Activated CD4-positive, alpha-beta T cell treated with anti-CD3 and anti-CD28 coated beads, Interleukin-2, amount 10 ng/mL, durations not matched to agents 24 days and 14 days (primary cell): ENCODE measurements at places on chromosomes 6 and 20. TPM values are rescaled to one million over a fixed set of nuclear protein-coding genes. Genes with fewer than 3 reads are reported as not detected.

Gene SCUBE3
- 0.02 and 0.07 TPM in 2 replicates for total RNA-seq

Gene PPP1R16B
- 133 TPM in 2 replicates for total RNA-seq

- H3K27ac ChIP-seq: no peak overlapping the region
- H3K36me3 ChIP-seq: peaks cover 9% of the 10 kb centered on the region
- peaks cover 7% of the 10 kb centered on the region for H3K4me1 ChIP-seq
Observed at GRCh38 chr6:112085286-112086065, 1.8 kb downstream of the TUBE1 start.

- H3K27me3 ChIP-seq: no peaks in the 10 kb centered on the region
- H3K4me3 ChIP-seq: no peak overlapping the region
- DNase-seq: peak; percentile 63
- H3K4me1 ChIP-seq: peaks cover 6% of the 10 kb centered on the region
- H3K36me3 ChIP-seq: peaks cover 35% of the 10 kb centered on the region
- no peak overlapping the region for H3K27ac ChIP-seq
Observed at GRCh38 chr6:135451617-135452190, 45.8 kb downstream of the AHI1 start.

DNA sequence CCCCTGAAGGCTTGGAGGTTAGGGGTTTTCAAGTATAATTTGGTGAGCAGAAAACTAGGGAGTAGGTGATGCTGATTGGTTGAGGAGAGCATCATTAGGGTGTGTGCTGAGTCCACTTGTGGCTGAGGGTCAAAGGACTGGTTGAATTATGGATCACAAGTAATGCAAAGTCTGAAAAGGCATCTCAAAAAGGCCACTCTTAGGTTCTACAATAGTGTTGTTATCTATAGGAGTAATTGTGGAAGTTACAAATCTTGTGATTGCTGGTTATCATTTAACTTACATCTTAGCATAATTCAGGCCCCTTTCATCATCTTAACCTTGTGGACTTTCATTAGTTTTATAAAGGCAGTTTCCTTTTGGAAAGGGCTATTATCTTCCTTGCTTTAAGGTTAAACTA lies 60.8 kb downstream of the UBR2 start:
- no peak overlapping the region for H3K27ac ChIP-seq
- DNase-seq: no peak
- H3K4me1 ChIP-seq: peaks cover 4% of the 10 kb centered on the region

DNA sequence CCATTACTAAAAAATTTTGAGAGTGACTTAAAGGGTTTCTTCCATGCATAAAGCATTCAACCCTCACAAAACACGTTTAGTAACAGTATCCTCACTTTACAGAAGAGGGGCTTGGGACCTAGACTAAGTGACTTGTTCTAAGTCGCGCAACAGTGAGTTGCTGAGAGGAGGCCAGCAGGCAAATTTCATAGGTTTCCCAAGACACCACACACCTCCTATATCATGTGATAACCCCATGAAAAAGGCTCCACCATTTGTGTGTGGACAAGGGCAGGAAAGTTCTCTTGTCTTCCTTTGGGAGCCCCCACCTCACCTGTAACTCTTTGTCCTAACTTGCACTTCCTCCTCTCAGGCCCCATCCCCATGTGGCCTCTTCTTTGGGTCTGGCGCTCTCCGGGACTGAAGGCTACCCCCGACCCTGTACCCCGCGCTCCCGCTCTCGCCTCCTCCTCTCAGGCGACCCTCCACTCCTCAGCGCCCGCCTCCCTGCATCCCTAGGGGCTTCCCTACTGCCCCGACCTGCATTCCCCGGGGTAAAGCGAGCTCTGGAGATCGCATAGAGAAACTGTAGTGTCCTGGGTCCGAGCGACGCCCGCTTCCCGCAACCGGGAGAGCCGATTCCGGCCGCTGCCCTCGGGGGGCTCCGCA lies 392 bp downstream of the PSMB8 start:
- peaks cover 68% of the 10 kb centered on the region for H3K4me1 ChIP-seq
- H3K27ac ChIP-seq: peak overlapping the region; percentile 99
- H3K4me3 ChIP-seq: peak overlapping the region; percentile 99
- H3K27me3 ChIP-seq: no peaks in the 10 kb centered on the region

DNA sequence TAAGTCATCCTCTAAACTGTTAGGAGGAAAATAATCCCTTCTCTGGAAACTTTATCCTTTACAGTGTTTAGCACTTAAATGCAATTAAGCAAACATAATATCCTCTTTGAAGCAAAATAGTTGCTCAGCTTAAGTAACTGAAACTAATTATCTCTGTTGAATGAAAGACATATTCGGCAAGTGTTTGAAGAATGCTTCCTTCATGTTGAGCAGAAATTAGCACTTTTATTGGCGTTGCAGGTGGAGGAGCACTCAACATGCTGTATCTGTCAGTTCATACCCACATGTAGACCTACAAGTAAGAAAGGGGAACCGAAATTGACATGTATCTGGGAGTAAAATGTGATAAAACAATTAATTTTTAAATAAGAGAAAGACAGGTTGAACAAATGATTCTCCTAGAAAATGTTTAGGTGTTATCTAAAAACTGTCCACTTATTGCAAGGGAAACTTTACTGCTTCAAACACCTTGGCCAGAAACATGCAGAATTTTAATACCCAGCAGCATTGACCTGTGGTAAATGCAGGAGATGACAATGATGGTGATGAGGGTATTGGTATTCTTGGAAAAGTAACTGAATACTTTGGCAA lies 987.0 kb upstream of the MAP3K7 start:
- no peak overlapping the region for H3K4me3 ChIP-seq
- no peaks in the 10 kb centered on the region for H3K4me1 ChIP-seq
- no peak overlapping the region for H3K27ac ChIP-seq
- no peaks in the 10 kb centered on the region for H3K36me3 ChIP-seq

Gene POM121L2
- total RNA-seq: not detected in 2 replicates

DNA sequence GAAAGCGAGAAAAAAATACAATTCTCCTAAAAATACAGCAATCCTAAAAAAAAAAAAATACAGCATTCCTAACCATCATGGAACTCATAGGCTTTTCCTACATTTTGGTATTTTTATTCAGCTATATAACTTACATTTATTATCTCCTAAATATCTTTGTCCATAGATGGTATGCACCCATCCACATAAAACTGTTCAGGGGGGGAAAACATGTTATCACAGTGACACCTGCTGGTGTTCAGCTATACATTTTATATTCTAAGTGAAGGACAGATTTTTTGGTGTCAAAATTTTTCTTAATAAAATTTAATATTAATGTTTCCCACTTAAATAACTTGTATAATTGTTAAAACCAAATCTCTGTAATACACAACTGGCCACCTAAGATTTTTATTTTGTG lies 58.0 kb downstream of the BLOC1S5 start:
- DNase-seq: peak; percentile 63
- H3K4me3 ChIP-seq: no peak overlapping the region
- no peaks in the 10 kb centered on the region for H3K36me3 ChIP-seq
- H3K4me1 ChIP-seq: peaks cover 3% of the 10 kb centered on the region
- no peaks in the 10 kb centered on the region for H3K27me3 ChIP-seq

Gene OR2H2
- not detected in 2 replicates for total RNA-seq

Gene LCA5
- total RNA-seq: 0.05 and 0.07 TPM in 2 replicates

GRCh38 chr20:61762167-61762710 lies 303.4 kb downstream of the TAF4 start:
- H3K27ac ChIP-seq: no peak overlapping the region
- H3K4me1 ChIP-seq: no peaks in the 10 kb centered on the region
- H3K4me3 ChIP-seq: no peak overlapping the region
- no peaks in the 10 kb centered on the region for H3K27me3 ChIP-seq
- no peaks in the 10 kb centered on the region for H3K36me3 ChIP-seq

Gene SLC17A3
- 0.58 and 0.99 TPM in 2 replicates for total RNA-seq

DNA sequence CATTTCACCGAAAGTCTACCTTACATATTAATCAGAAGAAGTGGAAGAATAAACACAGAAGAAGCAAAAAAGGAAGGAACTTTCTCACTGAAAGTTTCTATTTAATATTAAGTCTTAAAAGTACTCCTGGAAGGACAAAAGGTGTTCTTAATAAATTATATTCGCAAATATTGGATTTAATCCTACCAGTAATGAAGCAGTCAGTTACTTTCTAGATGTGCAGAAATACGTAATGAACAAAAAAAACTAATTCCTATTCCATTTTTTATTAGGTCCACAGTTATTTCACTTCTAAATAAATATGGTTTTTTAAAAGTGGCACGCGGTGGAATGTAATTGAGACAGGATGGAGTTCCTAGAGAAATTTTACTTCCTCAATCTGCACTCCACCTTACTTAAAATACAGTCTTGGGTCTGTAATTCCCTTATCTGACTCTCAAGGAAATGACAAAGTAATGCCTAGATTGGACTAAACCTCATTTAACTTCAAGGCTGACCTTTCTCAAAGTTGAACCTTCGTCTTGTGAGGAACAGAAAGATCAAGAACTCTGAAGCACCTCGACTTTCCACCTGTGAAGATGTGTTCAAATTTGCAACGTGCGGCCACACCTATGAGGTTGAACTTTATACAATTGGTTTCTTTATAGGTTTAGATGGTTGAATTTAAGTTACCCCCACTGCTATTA lies 1.1 kb upstream of the TRAM2 start:
- peaks cover 20% of the 10 kb centered on the region for H3K27me3 ChIP-seq
- H3K36me3 ChIP-seq: no peaks in the 10 kb centered on the region
- DNase-seq: no peak
- peaks cover 30% of the 10 kb centered on the region for H3K4me1 ChIP-seq
- H3K27ac ChIP-seq: peak overlapping the region; percentile 35

DNA sequence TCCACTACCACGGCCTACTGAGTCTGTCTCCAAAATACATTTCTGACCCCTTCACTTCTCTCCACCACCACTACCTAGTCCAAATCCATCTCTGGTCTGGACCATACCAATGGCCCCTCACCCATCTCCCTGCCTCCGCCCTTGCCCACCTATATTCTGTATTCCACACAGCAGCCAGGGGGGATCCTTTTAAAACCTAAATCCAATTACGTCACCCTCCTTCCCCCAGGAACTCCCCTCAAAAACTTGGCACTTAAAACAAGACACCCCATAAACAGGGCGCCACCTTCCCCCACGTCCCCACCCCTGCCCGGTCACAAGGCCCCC lies 680 bp downstream of the PDRG1 start:
- H3K27ac ChIP-seq: peak overlapping the region; percentile 95
- H3K4me1 ChIP-seq: peaks cover 17% of the 10 kb centered on the region
- H3K36me3 ChIP-seq: peaks cover 36% of the 10 kb centered on the region
- peak overlapping the region; percentile 98 for H3K4me3 ChIP-seq

DNA sequence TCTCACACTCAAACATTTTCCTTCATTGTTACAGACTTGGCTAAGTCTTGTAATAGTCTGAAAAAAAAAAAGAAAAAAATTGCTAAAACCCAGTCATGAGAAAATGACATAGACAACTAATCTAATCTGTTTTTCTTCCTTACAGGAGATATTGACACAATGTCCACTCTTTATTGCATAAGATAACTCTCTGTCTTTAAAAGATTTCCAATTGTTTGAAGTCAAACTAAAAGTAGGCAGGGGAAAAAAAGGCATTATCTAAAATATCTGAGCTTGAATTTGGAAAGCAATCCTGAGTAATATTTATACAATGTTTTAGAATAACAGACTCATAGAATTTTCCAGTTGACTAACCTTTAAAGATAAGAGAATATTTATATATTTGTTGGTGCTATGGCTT lies 233.0 kb upstream of the CEP162 start:
- no peak for DNase-seq
- no peak overlapping the region for H3K27ac ChIP-seq
- H3K4me1 ChIP-seq: no peaks in the 10 kb centered on the region
- H3K36me3 ChIP-seq: no peaks in the 10 kb centered on the region
- H3K27me3 ChIP-seq: no peaks in the 10 kb centered on the region

- peaks cover 2% of the 10 kb centered on the region for H3K4me1 ChIP-seq
- peaks cover 28% of the 10 kb centered on the region for H3K27me3 ChIP-seq
- no peaks in the 10 kb centered on the region for H3K36me3 ChIP-seq
- no peak overlapping the region for H3K27ac ChIP-seq
- DNase-seq: no peak
Observed at GRCh38 chr20:46583411-46584214, 33.2 kb upstream of the OCSTAMP start.

GRCh38 chr6:55445648-55446204 lies 118.5 kb downstream of the GFRAL start:
- no peaks in the 10 kb centered on the region for H3K27me3 ChIP-seq
- no peak for DNase-seq
- H3K4me1 ChIP-seq: no peaks in the 10 kb centered on the region
- H3K27ac ChIP-seq: no peak overlapping the region

Gene VWA7
- 3.0 and 3.2 TPM in 2 replicates for total RNA-seq

DNA sequence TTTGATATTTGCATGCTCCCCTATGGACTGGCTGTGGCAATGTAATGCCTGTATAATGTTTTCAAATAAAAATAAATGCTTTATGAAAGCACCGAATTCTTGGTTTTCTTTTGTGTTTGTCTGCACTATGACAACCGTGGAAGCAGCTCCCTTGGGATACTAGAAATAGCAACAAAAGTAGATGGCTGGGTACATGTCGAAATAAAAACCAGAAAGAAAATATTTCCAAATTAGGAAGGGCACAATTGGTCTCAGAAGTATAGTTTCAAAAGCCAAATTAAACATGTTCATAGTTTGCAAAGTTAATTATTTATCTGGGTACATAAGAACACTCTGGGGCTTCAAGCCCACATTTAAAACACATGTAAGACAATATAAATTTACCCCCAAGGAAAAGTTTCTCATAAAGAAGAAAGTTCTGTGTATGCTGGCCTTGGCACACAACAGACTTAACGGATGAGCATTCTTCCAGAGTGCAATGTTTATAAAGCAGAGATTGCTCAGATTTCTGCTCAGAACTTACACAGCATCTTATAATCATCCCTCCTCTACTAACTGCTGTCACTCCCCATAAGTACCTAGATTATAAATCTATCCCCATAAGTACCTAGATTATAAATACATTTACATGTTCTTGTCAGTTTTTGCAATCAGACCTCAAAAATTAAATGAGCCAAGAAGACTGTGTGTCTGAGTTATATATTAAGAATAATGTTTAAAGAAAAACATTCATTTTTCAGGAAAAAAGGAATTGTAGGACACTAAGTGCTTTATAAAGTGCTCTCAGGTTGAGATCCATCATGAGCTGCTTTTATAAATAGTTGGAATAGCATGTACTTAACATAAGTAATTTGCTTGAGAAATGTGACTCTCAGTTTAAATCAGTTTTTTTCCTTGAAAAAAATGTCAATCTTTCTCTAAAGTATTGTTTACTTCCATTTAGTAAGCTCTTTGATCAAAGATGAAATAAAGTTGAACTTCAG lies 230.2 kb upstream of the PLN start:
- H3K4me1 ChIP-seq: no peaks in the 10 kb centered on the region
- H3K27ac ChIP-seq: no peak overlapping the region
- H3K36me3 ChIP-seq: no peaks in the 10 kb centered on the region
- no peak for DNase-seq
- H3K27me3 ChIP-seq: peaks cover 6% of the 10 kb centered on the region

- peak within 1 kb of the TSS; percentile 98 for H3K4me3 ChIP-seq
- H3K27me3 ChIP-seq: no peaks in the 10 kb centered on the region
- H3K36me3 ChIP-seq: peaks cover 12% of the 10 kb centered on the region
- H3K4me1 ChIP-seq: peaks cover 35% of the 10 kb centered on the region
Observed at GRCh38 chr6:147204060-147204785, at the start of gene STXBP5. TSS of gene STXBP5 (plus strand) at chr6:147204417. CDS start at chr6:147204533, 116 bp downstream.

GRCh38 chr20:37348792-37349516 lies 3.0 kb downstream of the SRC start:
- DNase-seq: no peak
- peaks cover 12% of the 10 kb centered on the region for H3K4me1 ChIP-seq
- H3K4me3 ChIP-seq: no peak overlapping the region
- no peak overlapping the region for H3K27ac ChIP-seq
- no peaks in the 10 kb centered on the region for H3K27me3 ChIP-seq
- no peaks in the 10 kb centered on the region for H3K36me3 ChIP-seq

Gene CCN2
- not detected in 2 replicates for total RNA-seq
